Stomach (tissue), 19 donors: ENCODE measurements at places on chromosomes 7 and 10. TPM values are rescaled to one million over a fixed set of nuclear protein-coding genes. Genes with fewer than 3 reads are reported as not detected.

The TRIM73 gene
- total RNA-seq, result not detected

The HOXA13 gene
- total RNA-seq, result not detected

DNA sequence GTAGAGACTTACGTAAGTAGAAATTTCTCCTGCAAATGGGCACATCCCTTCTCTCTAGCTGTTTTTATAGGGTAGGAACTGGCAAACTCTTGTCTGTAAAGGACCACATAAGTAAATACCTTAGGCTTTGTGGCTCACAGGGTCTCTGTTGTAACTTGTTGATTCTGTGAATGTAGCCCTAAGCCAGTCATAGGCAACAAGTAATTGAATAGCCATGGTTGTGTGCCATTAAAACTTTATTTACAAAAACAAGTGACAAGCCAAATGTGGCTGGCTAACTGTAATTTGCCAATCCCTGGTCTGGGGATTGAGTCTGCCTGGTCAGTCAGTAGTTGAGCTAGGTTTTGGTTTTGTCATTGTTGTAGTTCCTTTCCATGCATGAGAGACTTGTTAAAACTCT, 5.3 kb upstream of the KLF6 start:
- DNase-seq, result no peak

The AS3MT gene
- total RNA-seq, result 3.9 TPM

- no peak for DNase-seq
These were observed 85.3 kb upstream of the RPA3 start for GRCh38 chr7:7803715-7804178.

DNA sequence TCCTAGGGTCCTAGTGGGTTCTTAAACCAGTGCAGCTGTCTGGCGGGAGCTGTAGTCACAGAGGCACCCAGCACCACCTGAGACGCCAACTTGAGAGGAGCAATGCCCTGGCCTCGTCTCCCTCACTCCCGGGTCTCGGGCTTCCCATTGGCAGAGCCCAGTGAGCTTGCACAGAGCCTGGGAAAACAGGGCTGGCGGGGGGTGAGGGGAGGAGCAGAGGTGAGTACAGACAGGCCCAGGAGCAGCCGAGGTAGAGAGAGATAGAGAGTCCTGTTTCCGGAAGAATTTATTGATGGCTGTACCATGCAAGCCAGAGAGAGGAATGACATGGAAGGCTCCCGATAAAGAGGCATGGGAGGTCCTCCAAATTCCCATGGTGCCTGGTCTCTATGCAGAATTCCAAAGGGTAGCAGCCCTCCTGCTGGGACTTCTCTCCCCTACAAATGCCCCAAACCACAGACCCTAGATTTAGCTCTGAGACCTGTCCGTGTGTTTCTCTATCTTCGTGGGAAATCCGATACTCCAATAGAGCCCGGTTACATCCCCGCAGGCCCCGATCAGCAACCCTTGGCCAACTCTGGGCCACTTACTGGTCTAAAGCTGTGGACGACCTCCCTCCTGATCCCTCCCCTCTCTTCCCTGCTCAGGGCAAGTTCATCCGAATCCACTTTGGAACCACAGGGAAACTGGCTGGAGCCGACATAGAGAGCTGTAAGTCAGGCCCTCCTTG, 20.3 kb upstream of the MYH16 start:
- DNase-seq, result no peak

DNA sequence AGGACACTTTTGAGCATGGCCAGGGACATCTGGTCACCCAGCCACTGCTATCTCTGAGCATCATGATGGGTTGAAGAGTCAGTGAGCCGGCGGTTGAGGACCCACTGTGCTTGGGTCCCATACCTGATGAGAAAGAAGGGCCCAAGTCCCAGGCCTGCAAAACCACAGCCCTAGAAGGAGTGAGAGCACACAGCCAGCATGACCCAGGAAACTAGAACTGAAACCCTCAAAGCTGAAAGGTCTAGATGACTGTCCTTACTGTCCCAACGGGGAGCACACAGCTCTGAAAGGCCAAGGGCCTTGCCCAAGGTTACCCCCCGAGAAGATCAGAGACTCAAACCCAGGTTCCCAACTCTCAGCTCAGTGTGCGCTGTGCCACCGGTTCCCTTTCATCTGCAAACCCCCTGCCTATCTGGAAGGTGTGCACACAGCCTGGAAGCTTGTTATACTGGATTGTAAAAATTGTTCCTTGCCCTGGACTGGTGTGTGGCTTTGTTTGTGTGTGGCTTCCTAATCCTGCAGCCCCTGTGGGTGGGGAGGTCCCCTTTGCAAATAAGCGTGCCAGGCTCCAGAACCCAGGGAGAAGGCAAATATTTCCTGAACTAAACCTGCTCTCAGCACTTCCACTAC, 22.6 kb upstream of the PSAP start:
- no peak for DNase-seq

The SPDYE5 gene
- total RNA-seq, result not detected

GRCh38 chr7:78634093-78634492, 819.4 kb downstream of the MAGI2 start:
- DNase-seq, result no peak

The DNAH11 gene
- 1.7 TPM for total RNA-seq

DNA sequence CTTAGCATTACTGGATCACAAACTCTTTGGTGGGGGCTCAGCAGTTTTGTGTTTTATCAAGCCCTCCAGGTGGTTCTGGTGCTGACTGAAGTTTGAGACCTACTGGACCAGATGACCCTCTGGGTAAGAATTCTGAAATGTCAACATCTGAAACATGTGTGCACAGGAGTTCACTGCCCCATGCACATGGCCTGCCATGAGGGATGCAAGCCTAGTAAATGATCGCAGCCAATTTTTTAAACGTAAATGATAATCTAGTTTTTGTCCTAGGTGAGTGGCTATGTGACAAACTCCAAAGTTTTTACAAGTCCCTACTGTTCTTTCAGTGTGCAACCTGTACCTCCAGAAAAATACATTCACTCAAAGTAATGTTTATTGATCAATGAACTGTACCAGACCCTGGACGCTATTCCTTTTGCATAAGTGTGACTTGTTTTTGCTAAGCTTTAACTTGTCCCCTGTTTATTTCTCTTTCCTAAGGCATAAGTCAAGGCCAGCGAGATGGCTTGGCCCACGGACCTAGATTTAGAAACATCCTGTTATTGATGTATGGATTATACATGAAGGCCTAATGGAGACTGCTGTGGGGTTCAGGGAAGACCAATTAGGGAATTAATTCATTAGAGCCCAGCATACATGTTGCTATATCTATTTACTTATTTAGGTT, 531.1 kb downstream of the LRMDA start:
- no peak for DNase-seq

DNA sequence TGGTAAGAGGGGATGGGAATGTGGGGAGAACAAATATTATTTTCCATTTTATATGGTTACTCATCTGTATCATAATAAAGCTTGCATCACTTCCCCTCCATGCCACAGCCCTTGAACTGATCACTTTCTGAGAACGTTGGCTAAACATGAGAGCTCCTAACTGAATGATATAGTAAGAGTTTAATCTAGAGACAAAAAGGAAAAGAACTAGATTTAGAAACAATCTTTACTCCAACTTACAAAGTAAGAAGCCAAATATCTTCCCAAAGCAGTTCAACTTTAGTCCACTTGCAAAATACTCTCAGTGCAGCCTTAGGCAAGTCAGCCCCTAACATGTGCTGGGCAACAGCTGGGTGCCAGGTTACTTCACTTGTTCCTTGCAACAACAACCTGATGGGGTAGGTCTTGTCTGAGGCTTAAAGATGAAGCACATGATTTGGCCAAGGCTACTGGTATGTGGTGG, 20.3 kb downstream of the SMURF1 start:
- no peak for DNase-seq

- no peak for DNase-seq
These were observed 634 bp upstream of the HOXA7 start for GRCh38 chr7:27156916-27157701.

DNA sequence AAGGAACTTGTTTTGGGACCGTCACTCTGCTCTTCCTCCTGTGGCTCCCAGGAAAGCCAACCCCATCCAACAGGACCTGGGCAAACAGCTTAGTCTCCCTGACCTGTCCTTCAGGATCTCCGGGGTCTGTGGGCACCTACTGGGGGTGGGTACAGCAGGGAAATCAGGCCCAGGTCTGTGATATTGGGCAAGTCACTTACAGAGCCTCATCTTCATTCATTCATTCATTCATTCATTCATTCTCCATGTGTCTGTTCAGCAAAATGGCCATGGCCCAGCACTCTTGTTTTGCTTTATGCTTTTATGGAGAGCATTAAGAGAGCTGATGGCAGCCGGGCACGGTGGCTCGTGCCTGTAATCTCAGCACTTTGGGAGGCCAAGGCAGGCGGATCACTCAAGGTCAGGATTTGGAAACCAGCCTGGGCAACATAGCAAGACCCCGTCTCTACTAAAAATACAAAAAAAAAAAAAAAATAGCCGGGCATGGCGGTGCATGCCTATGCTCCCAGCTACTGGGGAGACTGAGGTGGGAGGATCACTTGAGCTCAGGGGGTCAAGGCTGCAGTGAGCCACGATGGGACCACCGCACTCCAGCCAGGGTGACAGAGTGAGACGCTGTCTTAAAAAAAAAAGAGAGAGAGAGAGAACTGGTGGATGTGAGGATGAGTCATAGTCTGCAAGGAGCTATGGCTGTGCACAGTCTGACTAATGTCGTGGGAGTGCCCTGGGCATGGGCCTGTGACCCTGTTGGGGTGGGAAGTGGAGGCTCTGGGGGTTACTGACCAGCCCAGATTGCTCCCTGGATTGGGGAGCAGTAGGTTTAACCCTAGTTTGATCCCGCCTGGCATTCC, 54.3 kb downstream of the CLIP2 start:
- DNase-seq, result no peak

The FMC1 gene
- 13.6 TPM for total RNA-seq

DNA sequence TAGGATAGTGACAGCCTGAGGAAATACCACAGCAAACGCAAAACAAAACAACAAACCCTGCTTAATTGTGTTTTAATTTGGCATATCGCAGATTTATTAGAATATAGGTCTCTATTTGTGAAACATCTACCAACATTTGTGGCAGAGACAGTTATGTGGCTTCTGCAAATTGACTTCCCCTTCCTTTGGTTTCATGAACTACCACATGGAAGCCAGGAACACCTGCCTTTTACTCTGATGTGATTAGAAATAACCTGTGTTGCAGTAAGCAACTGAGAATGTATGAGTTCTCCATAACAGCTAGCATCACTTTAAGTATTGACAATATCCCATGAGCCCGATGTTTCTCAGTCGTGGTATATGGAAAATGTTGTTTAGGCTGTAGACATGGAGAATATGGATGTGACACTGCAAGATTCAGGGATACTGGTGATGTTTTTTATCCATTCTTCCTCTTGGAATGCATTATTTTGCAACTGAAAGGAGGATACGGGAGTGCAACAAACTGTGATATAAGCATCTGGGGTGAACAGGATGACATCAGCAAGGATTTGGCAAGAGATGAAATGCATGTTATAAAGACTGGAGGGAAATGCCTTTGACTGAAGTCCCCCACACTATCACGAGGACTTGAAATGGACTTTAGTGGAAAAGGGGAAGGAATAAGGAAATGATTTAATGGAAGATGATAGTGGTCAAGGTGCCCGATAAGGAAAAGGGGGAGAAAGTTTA, 95.9 kb downstream of the CUBN start:
- DNase-seq, result no peak

- no peak for DNase-seq
These were observed 53.8 kb downstream of the NHLRC2 start for GRCh38 chr10:113908236-113908635.

DNA sequence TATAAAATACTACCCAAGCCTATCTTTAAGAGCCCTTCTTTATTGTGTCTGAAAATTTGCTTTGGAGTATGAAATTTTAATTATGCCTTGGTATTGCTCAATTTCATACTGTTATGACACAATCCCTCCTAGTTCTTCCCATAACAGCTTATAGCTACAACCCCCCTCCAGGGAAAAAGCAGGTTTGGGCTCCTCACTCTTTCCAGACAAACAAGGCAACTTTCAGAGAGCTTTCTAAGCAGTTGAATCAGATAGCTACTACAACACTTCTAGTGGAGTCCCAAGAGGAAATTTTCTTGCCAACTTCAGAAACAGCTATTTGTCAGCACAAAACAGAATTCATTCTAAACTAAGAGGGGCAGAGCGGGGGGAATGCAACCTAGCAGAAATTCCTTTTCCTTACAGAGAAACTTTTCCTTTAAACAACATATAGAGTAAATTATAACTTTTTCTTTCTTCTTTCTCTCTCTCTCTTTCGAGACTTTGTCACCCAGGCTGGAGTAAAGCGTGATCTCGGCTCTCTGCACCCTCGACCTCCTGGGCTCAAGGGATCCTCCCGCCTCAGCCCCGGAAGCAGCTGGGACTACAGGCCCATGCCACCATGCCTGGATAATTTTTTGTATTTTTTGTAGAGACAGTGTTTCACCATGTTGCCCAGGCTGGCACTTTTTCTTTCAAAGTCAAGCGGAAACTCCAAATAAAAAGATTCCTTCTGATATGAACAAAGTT, 26.0 kb upstream of the JMJD1C start:
- DNase-seq, result no peak

- peak; percentile 83 for DNase-seq
These were observed 61.0 kb upstream of the NFE2L3 start for GRCh38 chr7:26090927-26091519.

The MAGI2 gene
- 53.9 TPM for total RNA-seq

- no peak for DNase-seq
These were observed 293.3 kb downstream of the ADRA2A start for GRCh38 chr10:111370101-111370500.

- DNase-seq, result no peak
These were observed 108.7 kb downstream of the PLCE1 start for GRCh38 chr10:94102436-94102835.

GRCh38 chr10:119306514-119306951, 99.2 kb downstream of the GRK5 start:
- DNase-seq, result peak; percentile 71

The FBXL13 gene
- total RNA-seq, result 5.8 TPM

The TPST1 gene
- total RNA-seq, result 19.3 TPM

DNA sequence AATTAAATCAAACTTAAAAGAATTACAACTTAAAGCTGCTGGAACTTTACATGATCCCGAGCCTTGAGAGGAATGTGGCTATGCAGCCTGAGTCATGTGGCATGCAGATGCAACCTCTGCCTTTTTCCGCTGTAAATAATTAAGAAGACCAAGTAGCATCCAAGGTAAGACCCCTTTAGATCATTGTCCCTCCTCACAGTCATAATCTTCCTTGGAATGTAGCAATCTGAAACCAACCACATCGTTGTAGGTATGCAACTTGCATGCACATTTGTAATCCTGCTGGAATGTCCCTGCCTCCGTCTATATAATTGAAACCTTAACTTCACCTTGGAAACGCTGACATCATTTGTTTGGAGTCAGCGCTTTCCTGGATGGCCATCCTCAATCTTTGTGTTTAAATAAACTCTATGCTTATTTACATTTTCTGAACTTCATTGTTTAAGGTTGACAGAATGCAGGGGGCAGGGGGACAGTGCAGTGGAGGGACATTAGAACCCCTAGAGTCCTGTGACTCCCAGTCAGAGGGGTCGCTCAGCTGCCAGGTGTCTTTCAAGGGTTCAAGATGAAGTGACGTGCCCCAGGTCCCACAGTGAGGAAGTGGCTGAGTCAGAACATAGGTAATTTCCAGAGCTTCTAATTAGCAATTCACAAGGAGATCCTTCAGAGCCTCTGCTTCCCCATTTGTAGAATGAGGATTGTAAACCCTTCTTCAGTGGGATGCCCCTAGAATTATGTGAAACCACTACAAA, 110.7 kb downstream of the RALA start:
- DNase-seq, result peak; percentile 75

GRCh38 chr7:2920956-2921652, 77.0 kb upstream of the GNA12 start:
- peak; percentile 51 for DNase-seq

- no peak for DNase-seq
These were observed 114.0 kb upstream of the HGF start for GRCh38 chr7:81883801-81884393.

GRCh38 chr7:138992052-138992531, 10.9 kb upstream of the KIAA1549 start:
- no peak for DNase-seq

- DNase-seq, result peak; percentile 65
These were observed 40.1 kb downstream of the TET1 start for GRCh38 chr10:68600041-68600778.
